SK-N-SH treated with all-trans-retinoic acid at 6 μM for 48 hours (cell line): ENCODE measurements at places on chromosomes 2 and 18.

GRCh38 chr2:210440206-210440605, 36.4 kb downstream of the LANCL1 start:
- no peak for ATAC-seq

DNA sequence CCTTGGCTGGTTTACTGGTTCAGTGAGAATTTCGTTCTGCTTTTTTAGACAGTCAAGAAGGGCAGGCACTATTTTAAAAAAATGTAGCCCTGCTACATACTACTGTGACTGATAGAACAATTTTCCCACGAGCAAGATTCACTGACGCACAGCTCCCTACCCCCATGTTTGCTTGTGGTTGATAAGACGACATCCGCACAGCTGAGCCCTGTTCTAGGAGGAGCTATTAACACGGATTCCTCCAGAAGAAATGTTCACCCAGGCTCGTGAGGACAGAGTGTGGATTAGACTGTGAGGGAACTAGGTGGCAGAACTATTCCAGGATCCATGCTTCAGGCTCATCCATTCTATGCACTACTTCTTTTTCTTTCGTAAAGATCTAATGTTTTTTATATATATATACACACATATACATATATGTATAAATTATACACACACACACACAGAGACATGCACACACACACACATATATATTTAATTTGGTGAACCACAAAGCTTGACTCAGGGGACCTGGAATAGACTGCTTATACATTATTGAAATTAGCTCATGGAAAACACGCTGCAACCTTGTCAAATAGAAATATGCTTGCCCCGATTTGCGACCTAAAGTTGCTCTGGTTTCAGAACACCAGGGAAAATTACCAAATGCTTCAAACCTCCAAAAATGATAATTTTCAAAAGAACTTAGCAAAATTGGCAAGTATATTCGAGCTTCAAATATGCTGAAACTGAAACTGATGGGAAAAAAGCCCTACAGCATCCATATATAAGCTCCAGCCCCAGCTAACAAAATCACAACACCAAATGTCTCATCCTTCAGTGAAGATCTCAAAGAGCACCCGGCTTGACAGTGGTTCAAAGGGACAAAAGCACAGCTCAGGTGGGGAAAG, 370.4 kb downstream of the SOCS6 start:
- no peak for ATAC-seq

DNA sequence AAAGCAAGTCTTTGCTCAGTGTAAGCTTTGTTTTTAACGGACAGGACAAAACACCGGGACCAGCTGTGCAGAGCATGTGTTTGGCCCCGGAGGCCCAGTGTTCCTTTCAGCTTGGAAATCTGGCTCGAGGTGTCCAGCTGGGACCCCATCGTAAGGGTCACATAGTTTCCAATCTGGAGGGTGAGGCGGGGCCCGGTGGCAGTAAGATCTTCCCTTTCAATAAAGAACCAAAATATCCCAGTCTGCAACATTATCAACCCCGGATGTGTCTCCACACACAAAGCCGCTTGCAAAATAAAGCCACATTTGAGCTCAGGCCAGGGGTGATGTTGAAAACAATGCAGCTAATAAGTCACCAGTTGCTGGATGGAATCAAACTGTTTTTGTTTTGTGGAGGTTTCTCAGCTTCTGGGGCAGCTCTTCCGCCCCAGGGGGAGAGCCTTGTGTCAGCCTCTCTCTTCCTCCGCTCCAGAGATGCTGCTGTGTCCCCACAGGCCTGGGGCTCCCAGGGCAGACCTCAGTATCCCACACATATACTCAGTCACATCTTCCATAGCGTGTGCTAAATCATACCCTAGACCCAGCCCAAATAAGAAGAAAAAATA, 138.6 kb upstream of the GLI2 start:
- ATAC-seq: no peak

GRCh38 chr18:22494771-22495170, 77.1 kb upstream of the CTAGE1 start:
- no peak for ATAC-seq

- no peak for ATAC-seq
These were observed 199.1 kb downstream of the PRKCE start for GRCh38 chr2:45850558-45850957.

GRCh38 chr2:157900684-157901083, 24.6 kb upstream of the ACVR1 start:
- no peak for ATAC-seq

GRCh38 chr2:209570194-209570593, 146.3 kb downstream of the MAP2 start:
- ATAC-seq: no peak

DNA sequence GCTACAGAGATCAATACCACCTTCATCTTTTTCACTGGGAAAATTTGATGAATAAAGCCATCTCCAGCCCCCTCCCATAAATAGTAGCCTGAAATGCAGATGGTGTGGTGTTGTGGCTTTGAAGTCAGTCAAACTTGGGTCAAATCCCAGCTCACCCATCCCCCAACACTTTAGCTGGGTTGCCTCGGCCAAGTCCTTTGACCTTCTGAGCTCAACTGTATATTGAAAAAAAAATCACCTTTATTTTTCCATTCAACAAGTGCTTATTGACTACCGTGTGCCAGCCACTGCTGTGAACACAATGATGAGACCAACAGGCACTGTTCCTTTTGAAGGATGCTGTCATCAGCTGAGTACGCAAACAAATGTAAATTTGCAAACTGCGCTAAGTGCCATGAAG, 35.1 kb upstream of the NTSR2 start:
- ATAC-seq: no peak

GRCh38 chr2:220969348-220969747, 602.8 kb downstream of the EPHA4 start:
- no peak for ATAC-seq

- no peak for ATAC-seq
These were observed 48.7 kb downstream of the RMDN2 start for GRCh38 chr2:37973615-37974353.

GRCh38 chr2:197360744-197361156, 50.2 kb upstream of the ANKRD44 start:
- ATAC-seq: peak; percentile 88

DNA sequence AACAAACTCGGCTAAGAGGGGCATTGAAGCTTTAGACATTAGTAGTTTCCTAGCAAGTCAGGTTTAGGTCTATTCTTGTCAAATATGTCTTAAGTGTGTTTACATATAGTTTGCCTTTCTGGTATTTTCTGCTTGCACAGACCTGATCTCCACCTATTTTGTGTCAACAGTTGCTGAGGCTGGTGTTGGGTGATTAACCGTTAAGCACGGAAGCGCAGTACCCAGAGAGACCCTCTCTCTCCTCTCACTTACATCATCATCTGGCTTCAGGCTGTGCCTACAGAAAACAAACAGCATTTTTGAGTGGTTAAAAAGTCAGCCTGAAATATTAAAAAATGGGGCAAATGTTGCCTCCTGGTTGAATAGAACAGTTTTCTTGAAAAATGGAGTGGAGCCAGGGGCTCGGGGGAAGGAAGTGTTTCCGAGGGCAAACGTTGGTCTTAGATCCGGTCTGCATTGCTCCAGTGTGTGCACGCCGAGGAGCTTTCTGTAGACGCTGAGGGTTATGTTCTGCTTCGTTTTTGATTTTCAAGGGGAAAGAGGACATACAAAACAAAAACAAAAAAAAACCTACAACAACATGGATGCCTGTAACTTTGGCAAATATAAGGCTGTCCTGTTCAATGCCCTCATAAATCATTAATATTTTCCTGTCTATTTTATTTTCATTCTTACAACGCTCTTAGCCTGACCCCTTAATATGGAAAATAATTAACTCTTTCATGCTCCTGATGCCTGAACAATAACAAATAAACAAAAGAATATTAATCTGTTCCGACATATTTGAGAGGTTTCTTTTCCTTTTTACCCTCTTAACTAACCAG, 120.8 kb downstream of the MEIS1 start:
- ATAC-seq: no peak

- no peak for ATAC-seq
These were observed 25.7 kb downstream of the BCL11A start for GRCh38 chr2:60527762-60528161.

- ATAC-seq: no peak
These were observed 225.7 kb upstream of the ST6GAL2 start for GRCh38 chr2:107111623-107112022.

- no peak for ATAC-seq
These were observed 316.5 kb downstream of the EN1 start for GRCh38 chr2:118530976-118531375.

DNA sequence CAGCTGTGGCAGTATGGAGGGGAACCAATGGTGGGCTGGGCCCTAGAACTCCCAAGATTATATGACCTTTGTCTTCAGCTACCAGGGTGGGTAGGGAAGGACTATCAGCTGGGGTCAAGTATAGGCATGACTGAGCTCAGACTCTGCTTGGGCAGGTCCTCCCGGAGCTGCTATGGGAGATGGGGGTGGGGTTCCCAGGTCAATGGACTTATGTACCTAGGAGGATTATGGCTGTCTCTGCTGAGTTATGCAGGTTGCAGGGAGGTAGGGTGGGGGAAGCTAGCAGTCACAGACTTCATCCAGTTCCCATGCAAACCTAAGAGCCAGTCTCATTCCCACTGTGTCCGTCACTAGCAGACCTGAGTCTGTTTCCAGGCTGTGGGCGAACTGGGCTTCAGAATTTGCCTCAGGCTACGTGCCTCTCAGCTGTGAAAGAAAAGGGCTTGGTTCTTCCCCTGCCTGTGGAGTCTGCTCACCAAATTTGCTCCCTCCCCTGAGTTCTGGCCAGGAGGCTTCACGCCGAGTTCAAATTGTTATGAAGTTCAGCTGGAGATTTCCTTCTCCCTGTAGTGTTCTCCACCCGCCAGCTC, 985.8 kb upstream of the NRXN1 start:
- no peak for ATAC-seq

DNA sequence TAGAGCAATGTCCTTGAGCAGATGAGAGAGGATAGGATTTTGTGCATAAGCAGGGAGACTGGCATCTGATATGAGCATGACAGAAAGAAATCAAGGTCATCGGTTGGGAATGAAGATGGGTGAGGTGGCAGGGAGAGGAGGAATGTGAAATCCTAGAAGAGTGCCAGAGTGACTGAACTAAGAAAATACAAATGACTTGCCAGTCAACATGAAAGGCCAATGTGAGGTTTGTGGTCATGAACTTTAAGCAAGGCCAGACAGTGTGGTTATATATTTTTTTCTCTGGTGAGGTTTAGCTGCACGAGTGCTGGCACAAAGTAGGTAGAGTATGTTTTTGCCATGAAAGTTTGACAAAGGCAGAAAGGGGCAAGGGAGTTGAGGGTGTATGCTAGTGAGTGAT, 21.2 kb downstream of the QPCT start:
- no peak; the same call in 1 of the 3 replicates for ATAC-seq

DNA sequence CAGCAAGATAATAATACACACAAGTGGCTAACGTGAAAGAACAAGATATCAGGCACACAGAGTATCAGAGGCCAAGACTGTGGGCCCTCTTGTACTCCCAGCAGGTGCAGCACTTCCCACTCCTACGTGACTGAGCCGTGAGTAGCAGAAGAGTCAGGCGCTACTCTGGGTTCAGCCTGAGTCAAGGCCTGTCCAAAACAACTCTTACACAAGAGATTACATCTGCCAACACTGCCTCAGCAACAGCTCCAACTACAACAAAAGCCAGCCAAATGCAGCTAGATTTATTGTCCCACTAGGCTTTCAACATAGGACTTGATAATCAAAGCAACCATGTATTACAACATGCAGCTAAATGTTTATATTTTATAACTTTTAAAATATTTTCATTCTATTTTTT, 56.2 kb downstream of the ITSN2 start:
- no peak for ATAC-seq

DNA sequence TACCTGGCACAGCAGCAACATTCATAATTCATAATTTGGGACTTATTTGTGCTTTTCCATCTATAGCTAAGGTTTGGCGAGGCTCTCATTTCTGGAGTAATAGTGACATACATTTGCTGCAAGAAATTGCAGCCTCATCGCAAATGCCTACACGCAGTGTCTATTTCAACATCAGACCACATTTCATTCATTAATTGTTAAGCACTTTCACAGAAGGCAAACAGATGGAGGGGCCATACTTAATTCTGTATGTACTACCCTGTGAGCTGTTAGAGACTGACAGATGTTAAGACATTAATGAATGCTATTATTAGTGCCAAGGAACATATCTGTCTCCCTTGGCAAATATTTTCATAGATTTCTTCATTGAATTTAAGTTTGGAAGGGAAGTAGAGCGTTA, 125.7 kb downstream of the UXS1 start:
- ATAC-seq: no peak
